ENCODE measurements at places on chromosomes 13 and 19.

DNA sequence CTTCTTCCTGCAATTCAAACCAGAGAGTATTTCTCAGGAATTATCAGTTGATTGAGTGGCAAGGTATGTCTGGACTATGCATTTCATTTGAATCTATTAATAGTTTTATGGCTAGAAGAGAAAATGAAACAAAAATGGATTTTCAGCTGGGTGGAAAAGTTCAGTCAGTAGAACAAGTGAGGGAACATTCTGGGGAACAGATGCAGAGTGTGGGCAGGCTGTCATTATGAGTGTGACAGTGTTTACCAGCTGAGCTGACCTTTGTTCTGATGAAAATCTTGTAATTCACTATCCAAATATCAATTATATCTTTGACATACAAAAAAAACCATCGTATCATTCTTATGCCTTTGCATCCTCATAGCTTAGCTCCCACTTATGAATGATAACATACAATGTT is 2.6 kb upstream of the CLC start:
- no peak for DNase-seq

DNA sequence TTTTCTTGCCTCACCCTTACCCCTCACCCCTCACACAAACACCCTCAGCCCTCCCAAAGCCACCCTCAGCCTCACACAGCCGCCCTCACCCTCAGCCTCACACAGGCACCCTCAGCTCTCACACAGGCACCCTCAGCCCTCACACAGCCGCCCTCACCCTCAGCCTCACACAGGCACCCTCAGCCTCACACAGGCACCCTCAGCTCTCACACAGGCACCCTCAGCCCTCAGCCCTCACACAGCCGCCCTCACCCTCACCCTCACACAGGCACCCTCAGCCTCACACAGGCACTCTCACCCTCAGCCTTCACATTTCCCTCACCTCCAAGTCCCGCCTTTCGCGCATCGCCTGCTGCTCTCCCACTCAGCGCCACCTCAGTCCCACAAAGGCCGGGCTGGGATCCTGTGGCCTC is 287 bp upstream of the ZSCAN22 start:
- no peak for DNase-seq

GRCh38 chr19:5587071-5587455 is 19.3 kb upstream of the TINCR start:
- no peak for DNase-seq

DNA sequence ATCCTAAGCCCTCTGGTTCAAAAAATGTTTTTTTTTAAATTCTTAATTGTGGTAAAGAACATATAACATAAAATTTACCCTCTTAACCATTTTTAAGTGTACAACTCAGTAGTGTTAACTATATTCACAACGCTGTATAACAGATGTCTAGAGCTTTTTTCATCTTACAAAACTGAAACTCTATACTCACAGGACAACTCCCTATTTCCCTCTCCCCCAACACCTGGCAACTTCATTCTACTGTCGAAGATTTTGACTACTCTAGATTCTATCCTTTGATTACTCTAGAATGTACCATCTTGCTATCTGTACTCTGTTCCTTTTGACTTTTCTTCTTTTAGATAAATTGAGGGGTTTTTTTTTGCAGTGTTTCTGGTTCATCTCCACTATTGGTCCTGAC is 200.4 kb downstream of the KLF12 start:
- no peak for DNase-seq

DNA sequence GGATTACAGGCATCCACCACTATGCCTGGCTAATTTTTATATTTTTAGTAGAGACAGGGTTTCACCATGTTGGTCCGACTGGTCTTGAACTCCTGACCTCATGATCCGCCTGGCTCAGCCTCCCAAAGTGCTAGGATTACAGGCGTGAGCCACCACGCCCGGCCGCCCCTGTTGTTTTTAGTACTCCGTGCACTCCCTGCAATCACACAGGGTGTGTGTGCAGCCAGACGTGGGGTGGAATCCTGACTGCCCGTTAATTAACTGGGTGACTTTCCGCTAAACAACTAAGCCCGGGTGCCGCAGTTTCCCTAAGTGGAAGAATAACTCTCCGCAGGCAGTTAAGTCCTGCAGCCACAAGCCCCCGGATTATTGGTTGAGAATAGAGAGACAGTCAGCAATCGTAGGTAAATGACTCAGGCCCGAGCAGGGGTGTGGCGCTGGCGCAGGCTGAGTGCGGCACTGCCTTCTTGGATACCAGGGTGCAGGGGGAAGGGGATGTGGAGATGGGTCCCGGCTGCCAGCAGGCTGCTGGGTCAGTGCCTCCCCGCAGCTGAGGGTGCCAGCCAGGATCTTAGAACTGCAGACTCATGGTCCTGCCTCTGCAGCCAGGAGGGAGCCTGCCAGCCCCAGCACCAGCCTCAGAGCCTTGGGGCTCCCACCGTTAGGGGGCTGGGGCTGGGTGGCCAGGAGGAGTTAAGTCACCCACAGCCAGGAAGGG is 6.1 kb upstream of the FXYD3 start:
- DNase-seq, result no peak

DNA sequence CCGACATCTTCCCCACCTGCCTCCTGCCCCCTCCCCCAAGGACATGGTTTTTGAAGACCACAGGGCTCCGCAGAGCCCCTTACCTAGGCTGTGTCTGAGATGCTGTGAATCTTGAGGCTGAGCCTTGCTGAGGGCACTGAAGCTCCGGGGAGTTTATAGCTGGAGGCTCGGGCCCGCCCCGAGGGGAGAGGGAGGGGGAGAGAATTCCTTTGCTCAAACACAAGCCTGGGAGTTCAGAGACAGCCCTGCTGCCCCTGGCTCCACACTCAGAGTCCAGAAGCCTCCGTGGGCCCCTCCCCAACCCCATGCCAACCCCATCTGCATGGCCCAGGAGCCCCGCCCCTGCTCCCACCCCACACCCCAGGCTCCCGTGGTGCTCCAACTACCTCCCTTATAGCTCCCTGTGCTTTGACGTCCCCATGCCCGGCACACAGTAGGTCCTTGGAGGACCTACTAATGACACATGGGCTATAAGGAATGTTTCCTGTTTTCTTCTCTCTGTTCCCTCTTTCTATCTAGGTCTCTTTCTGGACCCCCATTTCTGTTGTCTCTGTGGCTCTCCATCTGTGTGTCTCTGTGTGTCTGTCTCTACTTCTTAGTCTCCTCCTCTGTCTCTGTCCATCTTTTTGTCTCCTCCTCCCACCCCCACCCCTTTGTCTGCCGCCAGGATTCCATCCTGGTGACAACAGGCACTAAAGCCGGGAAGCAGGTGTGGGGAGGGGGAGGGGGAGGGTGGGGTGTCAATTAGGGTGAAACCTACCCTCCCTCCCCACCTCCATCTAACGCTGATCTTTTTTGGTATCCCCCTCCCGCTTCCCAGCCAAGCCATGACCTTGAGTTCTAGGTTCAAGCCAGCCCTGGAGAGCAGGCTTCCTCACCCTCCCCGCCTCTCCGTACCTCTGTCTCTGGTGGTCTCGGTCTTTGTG is at the start of gene TNNT1:
TNNT1 (minus strand) TSS at position 129 of the 926 bp plus-strand sequence. CDS start 2,049 bp downstream, outside the sequence.
- no peak for DNase-seq
